ENCODE measurements at places on chromosomes 16 and 17. TPM values are rescaled to one million over a fixed set of nuclear protein-coding genes. Genes with fewer than 3 reads are reported as not detected.

GRCh38 chr17:72976971-72977770, 115.3 kb downstream of the SLC39A11 start:
- no peak overlapping the region for H3K27ac ChIP-seq
- no peak for DNase-seq
- H3K4me1 ChIP-seq, result peaks cover 15% of the 10 kb centered on the region
- no peaks in the 10 kb centered on the region for H3K27me3 ChIP-seq
- H3K4me3 ChIP-seq, result no peak overlapping the region

DNA sequence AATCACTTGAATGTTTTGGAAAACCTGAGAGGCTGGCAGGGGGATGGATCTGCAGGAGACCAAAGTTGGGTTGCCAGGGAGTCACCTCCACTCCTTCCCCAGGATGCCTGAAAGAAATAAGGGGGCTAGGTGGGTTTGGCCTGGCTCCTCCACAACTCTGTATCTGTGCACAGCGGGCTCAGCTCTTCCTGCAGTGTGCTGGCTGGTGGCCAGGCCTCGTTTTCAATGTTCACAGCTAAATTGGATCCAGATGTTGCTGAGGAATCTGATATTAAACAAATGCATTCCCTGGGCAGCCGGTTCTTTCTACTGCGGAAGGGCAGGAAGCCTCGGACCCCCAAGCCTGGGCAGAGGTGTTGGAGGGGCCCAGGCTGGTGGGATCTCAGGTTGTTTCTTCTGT, 106.2 kb downstream of the N4BP1 start:
- H3K4me3 ChIP-seq, result no peak overlapping the region
- H3K36me3 ChIP-seq, result no peaks in the 10 kb centered on the region
- no peaks in the 10 kb centered on the region for H3K27me3 ChIP-seq
- no peak for DNase-seq
- no peaks in the 10 kb centered on the region for H3K4me1 ChIP-seq
- H3K27ac ChIP-seq, result no peak overlapping the region

DNA sequence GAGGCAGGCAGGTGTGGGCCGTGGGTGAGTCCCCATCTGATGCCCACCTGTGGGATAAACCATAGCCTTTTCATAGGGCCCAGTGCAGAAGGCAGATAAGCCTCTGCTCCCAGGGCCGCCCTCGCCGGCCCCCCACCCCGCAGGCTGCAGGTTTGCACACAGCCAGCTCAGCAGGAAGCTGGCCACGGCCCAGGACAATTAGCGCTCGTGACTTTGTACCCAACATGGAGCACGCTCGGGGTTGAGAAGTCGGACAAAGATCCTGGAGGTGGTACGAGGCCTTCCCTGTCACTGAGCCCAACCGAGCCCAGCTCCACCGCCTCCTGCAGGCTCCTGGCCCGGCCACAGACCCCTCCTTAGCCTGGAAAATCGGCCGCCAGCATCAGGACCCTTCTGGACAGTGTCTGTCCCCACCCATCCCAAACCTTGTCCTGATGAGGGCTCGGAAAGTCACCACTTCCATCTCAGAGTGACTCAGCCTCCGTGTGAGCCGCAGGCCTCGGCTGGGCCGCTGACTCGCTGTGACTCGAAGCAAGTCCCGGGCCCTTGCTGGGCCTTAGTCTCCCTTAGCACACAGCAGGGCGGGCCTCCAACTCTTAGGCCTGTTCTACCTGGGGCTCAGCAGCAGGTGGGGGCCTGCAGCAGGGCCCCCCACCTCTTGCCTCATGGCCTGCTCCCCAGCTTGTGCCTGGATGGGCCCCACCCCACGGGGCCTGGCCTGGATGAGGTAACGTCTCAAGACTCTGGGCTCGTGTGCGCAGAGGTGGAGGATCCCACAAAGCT, 22.7 kb downstream of the FAM83G start:
- DNase-seq, result no peak
- no peaks in the 10 kb centered on the region for H3K4me1 ChIP-seq
- H3K4me3 ChIP-seq, result no peak overlapping the region
- H3K27ac ChIP-seq, result no peak overlapping the region
- H3K36me3 ChIP-seq, result peaks cover 23% of the 10 kb centered on the region
- H3K27me3 ChIP-seq, result no peaks in the 10 kb centered on the region

- H3K27ac ChIP-seq, result no peak overlapping the region
- peaks cover 22% of the 10 kb centered on the region for H3K27me3 ChIP-seq
- peaks cover 29% of the 10 kb centered on the region for H3K4me1 ChIP-seq
- no peak overlapping the region for H3K4me3 ChIP-seq
- H3K36me3 ChIP-seq, result no peaks in the 10 kb centered on the region
- DNase-seq, result no peak
These were observed 846 bp downstream of the CPNE7 start for GRCh38 chr16:89576153-89577054.

TAT gene
- total RNA-seq, result not detected

DNA sequence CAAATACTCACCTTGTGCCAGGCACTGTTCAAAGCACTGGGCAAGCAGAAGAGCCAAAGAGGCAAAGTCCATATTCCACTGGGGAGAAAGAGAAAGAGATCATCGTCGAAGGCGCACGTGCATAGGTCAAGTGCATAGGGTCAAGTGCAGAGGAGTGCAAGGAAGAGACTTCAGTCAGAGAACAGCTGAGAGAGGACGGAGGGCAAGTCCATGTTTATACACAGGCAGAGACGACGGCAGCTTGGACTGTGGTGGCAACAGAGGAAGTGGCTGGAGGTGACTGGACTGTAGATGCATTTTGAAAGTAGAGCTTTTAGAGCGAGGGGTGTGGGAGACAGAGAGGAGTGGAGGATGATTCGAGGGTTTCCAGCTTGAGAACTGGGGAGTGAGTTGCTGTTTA, 74.7 kb upstream of the SDK2 start:
- peaks cover 8% of the 10 kb centered on the region for H3K4me1 ChIP-seq
- no peak for DNase-seq
- H3K36me3 ChIP-seq, result no peaks in the 10 kb centered on the region
- H3K27me3 ChIP-seq, result peaks cover 3% of the 10 kb centered on the region

GRCh38 chr16:78195797-78196196, 96.3 kb downstream of the WWOX start:
- H3K36me3 ChIP-seq, result no peaks in the 10 kb centered on the region
- no peaks in the 10 kb centered on the region for H3K27me3 ChIP-seq
- H3K4me3 ChIP-seq, result no peak overlapping the region
- no peak for DNase-seq

GRCh38 chr17:74115586-74115985, 87.9 kb upstream of the RPL38 start:
- H3K36me3 ChIP-seq, result no peaks in the 10 kb centered on the region
- no peak for DNase-seq
- H3K27ac ChIP-seq, result no peak overlapping the region
- no peak overlapping the region for H3K4me3 ChIP-seq

DNA sequence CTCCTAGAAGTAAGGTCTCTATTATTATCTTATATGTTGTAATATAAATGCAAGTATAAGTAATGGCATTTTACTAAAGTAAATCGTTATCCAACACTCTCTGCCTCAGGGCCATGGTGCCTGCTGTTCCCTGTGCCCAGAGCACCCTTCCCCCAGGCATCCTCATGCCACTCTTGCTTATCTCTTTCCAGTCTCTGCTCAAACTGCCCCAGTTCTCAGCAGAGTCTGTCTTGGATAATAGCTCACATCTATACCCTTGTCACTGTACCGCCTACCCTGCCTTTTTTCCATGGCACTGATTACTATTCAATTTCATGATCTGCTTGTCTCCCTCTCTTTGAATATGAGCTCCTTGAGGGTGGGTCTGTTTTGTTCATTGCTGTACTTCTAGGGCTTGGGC, 31.7 kb downstream of the CDH1 start:
- H3K27me3 ChIP-seq, result no peaks in the 10 kb centered on the region
- no peaks in the 10 kb centered on the region for H3K36me3 ChIP-seq
- H3K4me1 ChIP-seq, result no peaks in the 10 kb centered on the region
- no peak overlapping the region for H3K27ac ChIP-seq

CES1 gene
- 0.37 TPM for total RNA-seq

ARMC7 gene
- 15.7 TPM for total RNA-seq

GRCh38 chr17:9062399-9062902, 41.1 kb downstream of the NTN1 start:
- no peak for DNase-seq
- H3K4me1 ChIP-seq, result no peaks in the 10 kb centered on the region
- H3K27ac ChIP-seq, result no peak overlapping the region
- H3K27me3 ChIP-seq, result no peaks in the 10 kb centered on the region

DNAH17 gene
- total RNA-seq, result 0.19 TPM

DNA sequence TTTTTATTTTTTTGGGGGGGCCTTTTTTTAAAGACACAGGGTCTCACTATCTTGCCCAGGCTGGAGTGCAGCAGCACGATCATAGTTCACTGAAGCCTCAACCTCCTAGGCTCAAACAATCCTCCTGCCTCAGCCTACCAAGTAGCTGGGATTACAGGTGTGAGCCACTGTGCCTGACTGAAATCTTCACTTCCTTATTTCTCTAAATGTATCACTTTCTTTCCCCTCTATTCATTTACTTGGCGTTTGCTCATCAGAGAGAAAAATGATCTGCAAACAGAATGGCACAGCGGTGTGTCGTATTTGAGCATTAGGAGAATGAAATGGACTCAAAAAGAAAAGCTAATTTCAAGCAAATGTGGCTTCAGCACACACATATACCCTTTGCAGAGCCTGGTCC, 44.3 kb upstream of the CDH5 start:
- H3K27me3 ChIP-seq, result no peaks in the 10 kb centered on the region
- DNase-seq, result no peak
- H3K27ac ChIP-seq, result no peak overlapping the region
- no peaks in the 10 kb centered on the region for H3K36me3 ChIP-seq
- H3K4me1 ChIP-seq, result no peaks in the 10 kb centered on the region

HBQ1 gene
- not detected for total RNA-seq

DNA sequence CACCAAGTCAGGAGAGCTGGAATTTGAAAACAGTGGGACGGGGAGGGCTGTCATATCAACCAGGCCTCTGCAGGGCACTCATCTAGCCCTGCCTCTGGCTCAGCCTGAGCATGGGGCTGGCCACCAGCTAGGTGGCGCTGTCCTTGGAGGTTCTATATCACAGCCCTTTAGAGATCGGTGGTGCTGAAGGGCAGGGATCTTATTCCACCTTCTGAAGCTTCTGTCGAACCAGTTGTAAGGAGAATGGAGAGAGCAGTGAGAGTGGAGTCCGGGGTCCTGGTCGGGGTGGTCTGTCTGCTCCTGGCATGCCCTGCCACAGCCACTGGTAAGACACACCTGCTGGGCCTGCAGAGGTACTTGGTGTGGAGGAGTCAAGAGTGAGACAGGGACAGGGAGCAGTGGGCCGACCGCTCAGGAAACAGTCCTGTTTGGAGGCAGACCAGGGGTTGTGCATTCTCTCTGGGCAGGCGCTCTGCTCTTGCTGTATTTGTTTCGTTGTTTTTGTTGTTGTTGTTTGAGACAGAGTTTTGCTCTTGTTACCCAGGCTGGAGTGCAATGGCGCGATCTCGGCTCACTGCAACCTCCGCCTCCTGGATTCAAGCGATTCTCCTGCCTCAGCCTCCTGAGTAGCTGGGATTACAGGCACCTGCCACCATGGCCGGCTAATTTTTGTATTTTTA, at the start of gene CES3:
Gene CES3, plus strand, starts transcription at position 202 of the 680 bp plus-strand sequence. Its CDS starts 42 bp downstream, at position 244.
- H3K4me1 ChIP-seq, result peaks cover 14% of the 10 kb centered on the region
- H3K27me3 ChIP-seq, result no peaks in the 10 kb centered on the region
- DNase-seq, result peak; percentile 63
- H3K4me3 ChIP-seq, result no peak within 1 kb of the TSS

DNA sequence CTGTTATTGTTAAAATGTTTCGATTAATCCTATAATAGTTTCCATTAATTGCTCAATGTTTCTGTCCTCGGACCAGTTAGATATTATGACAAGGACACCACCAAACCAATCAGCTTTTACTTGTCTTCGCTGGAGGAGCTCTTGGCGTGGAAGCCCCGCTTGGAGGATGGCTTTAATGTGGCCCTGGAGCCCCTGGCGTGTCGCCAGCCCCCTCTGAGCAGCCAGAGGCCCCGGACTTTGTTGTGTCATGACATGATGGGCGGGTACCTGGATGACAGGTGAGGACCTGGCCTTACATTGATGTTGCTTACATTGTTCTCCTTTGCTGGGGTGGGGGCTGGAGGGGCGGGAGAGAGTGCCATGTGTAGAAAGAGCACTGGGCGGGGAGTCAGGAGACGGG, 3.0 kb downstream of the ENGASE start:
- H3K4me3 ChIP-seq, result no peak overlapping the region
- peaks cover 18% of the 10 kb centered on the region for H3K4me1 ChIP-seq
- no peak overlapping the region for H3K27ac ChIP-seq

GRCh38 chr17:82974136-82974952, 105.1 kb upstream of the METRNL start:
- no peak overlapping the region for H3K4me3 ChIP-seq
- peaks cover 9% of the 10 kb centered on the region for H3K27me3 ChIP-seq
- peaks cover 15% of the 10 kb centered on the region for H3K4me1 ChIP-seq
- no peak overlapping the region for H3K27ac ChIP-seq
- DNase-seq, result no peak
- H3K36me3 ChIP-seq, result no peaks in the 10 kb centered on the region

DNA sequence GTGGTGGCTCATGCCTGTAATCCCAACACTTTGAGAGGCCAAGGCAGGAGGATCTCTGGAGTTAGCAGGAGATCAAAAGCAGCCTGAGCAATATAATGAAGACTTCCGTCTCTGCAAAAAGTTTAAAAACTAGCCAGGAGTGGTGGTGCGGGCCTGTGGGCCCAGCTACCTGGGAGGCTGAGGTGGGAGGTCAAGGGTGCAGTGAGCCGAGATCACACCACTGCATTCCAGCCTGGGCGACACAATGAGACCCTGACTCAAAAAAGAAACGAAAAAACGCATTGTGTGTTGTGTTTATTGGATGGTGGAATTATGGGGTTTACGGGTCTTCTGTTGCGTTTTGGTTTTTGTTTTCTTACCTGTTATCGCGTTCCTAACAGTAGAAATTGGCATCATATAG, 863 bp upstream of the DDX19A start:
- DNase-seq, result no peak
- H3K36me3 ChIP-seq, result peaks cover 13% of the 10 kb centered on the region
- peak overlapping the region; percentile 95 for H3K27ac ChIP-seq
- no peaks in the 10 kb centered on the region for H3K27me3 ChIP-seq
- H3K4me1 ChIP-seq, result peaks cover 19% of the 10 kb centered on the region

- peaks cover 4% of the 10 kb centered on the region for H3K36me3 ChIP-seq
- H3K4me3 ChIP-seq, result peak overlapping the region; percentile 86
- H3K27me3 ChIP-seq, result no peaks in the 10 kb centered on the region
- peaks cover 18% of the 10 kb centered on the region for H3K4me1 ChIP-seq
- peak; percentile 19 for DNase-seq
These were observed 909 bp upstream of the RSL1D1 start for GRCh38 chr16:11852092-11852809.

- no peak for DNase-seq
- H3K27ac ChIP-seq, result no peak overlapping the region
- no peak overlapping the region for H3K4me3 ChIP-seq
- no peaks in the 10 kb centered on the region for H3K27me3 ChIP-seq
- H3K4me1 ChIP-seq, result no peaks in the 10 kb centered on the region
These were observed 4.4 kb upstream of the ZFP1 start for GRCh38 chr16:75143941-75144340.

- no peaks in the 10 kb centered on the region for H3K4me1 ChIP-seq
- no peaks in the 10 kb centered on the region for H3K36me3 ChIP-seq
- no peaks in the 10 kb centered on the region for H3K27me3 ChIP-seq
- no peak overlapping the region for H3K4me3 ChIP-seq
- no peak overlapping the region for H3K27ac ChIP-seq
These were observed 29.3 kb downstream of the DYNLRB2 start for GRCh38 chr16:80570106-80570478.

RNF43 gene
- total RNA-seq, result 2.5 TPM
